ENCODE measurements at places on chromosomes 1 and 21. TPM values are rescaled to one million over a fixed set of nuclear protein-coding genes. Genes with fewer than 3 reads are reported as not detected.

Gene FCRL2
- not detected for total RNA-seq

Gene SYCP1
- total RNA-seq = not detected

Gene TAS1R1
- total RNA-seq = not detected

Gene ARHGEF19
- total RNA-seq = 2.1 TPM

Gene CRB1
- total RNA-seq = 0.38 TPM

Gene ERICH3
- not detected for total RNA-seq

Gene SELENBP1
- 30.6 TPM for total RNA-seq

Gene TNNT2
- 4,860 TPM for total RNA-seq

Gene AMPD1
- not detected for total RNA-seq

Data from left cardiac atrium (tissue), 4 donors.